ENCODE measurements at places on chromosomes 12 and 14.

DNA sequence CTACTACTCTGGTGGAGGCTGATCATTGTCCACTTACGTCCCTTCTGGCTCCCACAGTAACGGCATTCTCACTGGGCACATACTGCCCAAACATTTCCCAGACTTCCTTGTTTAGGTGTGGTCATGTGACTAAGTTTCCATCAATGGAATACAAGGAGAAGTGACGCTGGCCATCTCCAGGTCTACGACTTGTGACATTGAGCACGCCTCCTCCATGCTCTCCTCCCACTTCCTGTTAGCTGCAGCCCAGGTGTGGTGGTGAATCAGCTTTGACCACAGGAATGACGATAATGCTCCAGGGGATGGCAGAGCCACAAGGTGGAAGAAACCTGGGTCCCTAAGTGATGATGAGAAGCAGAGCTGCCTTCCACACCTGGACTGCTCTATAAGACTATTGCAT is 6.0 kb upstream of the SLC24A4 start:
- DNase-seq: peak; percentile 88

- no peak for DNase-seq
Measured at GRCh38 chr14:96889091-96889490, 91.9 kb downstream of the VRK1 start.

DNA sequence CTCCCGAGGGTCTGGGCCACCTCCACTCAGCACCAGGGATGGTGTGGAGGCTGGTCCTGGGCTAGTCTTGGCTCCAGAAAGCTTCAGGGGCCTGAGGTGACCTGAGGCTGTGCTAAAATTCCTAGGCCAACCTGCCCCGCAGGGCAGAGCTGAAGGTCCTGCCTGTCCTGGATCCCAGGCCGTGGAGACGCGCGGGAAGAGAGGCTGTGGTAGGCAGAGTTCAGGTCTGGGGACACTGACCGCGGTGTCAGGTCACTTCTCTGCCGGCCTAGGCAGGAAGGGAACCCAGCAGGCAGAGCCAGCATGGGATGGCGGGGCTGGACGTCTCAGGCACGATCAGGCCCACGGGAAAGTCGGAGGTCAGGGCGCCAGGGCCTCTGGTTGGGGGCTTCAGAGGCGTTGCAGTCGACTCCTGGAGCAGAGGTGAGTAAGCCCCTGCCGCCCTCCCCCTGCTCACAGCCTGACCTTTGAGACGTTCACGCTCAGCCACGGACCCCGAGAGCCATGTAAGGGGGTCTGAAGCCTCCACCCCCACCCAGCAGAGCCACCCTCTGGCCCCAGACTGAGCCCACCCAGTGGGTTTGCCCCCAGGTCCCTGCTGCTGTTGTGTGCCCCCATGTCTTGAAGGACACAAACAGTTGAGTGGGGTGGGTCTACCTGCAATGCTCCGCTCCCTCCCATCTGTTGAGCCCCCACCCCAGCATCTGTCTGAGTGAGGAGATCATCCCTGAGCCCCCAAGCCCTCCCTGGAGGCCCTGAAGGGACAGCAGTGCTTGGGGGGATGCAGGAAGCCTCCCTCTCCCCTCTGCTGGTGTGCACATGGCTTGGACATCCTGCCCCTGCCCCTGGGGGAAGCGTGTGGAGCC is 142.7 kb downstream of the KIF26A start:
- peak; percentile 51 for DNase-seq

GRCh38 chr12:128910629-128911028 is 57.4 kb downstream of the GLT1D1 start:
- no peak for DNase-seq

- DNase-seq: no peak
Measured at GRCh38 chr12:7868391-7868790, 4.3 kb downstream of the SLC2A14 start.

DNA sequence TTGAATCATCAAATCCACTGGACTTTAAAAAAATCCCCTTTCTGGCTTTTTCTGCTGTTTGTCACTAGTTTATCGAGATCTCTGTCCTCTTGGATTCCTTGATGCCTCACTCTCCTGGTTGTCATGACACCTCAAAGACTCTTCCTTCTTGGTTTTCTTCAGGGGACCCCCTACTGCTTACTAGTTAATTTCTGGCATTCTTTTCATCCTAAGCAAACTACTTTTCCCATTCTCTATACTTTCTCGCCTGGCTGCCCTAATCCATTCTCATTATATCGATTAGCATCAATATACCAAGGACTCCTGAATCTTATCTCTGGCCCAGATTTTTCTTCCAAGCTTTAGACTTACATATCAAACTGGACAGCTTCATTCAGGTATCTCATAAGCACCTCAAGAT is 98.6 kb downstream of the NEDD1 start:
- no peak for DNase-seq

DNA sequence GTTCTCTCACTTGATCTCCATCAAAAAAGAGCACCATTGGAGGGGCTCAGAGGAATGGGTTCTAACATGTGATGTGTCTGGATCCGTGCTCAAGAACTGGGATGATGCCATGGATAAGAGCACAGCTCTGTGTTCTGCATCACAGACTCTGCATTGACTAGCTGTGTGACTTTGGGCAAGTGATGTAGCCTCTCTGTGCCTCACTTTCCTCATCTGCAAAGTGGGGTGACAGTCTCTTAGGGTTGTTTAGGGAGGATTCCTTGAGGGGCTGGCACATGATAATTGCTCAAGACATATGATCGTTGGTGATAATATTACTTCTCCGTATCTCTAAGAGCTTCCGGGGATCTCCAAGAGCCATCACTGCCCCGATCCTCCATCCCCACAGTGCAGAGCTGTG is 202.3 kb downstream of the CHST11 start:
- no peak for DNase-seq

GRCh38 chr12:9113987-9114309 is 1.8 kb downstream of the A2M start:
- DNase-seq: no peak

- no peak for DNase-seq
Measured at GRCh38 chr14:20418501-20418909, 5.2 kb upstream of the TEP1 start.

- peak; percentile 20 for DNase-seq
Measured at GRCh38 chr14:95388699-95389098, 69.0 kb upstream of the CLMN start.

DNA sequence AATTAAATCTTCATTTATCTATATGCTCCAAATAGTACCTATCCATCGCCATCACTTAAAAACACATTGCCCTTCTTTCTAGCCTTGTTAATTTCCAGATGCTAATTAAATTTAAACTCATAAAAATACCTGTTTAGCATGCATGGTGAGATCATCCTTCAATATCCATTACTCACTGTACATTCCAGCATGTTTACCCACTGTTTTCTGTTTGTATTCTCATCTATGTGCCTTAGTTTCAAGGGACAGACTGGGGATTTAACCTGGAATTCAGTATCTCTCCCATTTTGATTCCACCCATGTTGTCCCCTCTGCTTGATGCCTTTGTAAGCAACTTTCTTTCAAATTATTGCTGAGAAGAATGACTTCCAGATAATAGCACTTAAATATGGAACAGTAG is 208.0 kb downstream of the SPTSSA start:
- DNase-seq: no peak

Data from islet precursor cell (in vitro differentiated cells).